Breast epithelium (tissue), 4 donors: ENCODE measurements at places on chromosomes 5 and 9.

DNA sequence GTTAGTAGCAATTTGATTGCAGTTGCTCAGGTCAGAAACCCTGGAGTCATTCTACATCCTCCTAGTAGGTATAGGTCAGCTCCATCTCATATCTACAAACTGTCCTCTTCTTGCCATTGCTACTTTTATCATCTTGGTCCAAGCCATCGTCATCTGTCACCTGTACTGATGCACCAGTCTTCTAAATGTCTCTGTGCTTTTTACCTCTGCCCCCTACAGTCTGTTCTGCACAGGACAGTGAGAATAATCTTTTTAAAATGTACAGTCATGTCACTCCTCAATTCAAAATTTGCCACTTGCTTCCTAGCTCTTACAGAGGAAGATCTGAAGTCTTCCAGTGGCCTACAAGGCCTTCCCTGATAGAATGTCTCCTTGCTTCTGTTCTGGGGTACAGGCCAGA lies 6.8 kb downstream of the NNT start:
- no peaks in the 10 kb centered on the region for H3K36me3 ChIP-seq
- no peak overlapping the region for H3K27ac ChIP-seq
- no peak overlapping the region for H3K4me3 ChIP-seq

DNA sequence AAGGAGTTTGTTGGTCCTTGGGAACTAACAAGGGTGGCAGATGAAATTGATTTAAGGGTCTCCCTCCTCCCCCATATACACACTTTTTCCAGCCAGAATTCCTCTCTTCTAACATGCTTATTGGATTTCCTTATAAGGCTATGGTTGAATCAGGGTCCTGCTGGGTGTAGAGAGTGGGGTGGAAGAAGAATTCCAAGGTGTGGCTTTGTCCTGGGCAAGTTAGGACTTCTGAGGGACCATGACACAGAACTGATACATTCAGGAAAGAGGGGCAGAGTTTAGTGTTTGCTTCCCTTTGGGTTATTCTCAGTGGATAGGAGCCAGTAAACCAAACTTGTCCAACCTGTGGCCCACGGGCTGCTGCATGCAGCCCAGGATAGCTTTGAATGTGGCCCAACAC lies 116.5 kb downstream of the SNX18 start:
- DNase-seq = no peak
- no peaks in the 10 kb centered on the region for H3K36me3 ChIP-seq
- no peak overlapping the region for H3K4me3 ChIP-seq
- H3K4me1 ChIP-seq = no peaks in the 10 kb centered on the region
- no peak overlapping the region for H3K27ac ChIP-seq
- no peaks in the 10 kb centered on the region for H3K27me3 ChIP-seq

DNA sequence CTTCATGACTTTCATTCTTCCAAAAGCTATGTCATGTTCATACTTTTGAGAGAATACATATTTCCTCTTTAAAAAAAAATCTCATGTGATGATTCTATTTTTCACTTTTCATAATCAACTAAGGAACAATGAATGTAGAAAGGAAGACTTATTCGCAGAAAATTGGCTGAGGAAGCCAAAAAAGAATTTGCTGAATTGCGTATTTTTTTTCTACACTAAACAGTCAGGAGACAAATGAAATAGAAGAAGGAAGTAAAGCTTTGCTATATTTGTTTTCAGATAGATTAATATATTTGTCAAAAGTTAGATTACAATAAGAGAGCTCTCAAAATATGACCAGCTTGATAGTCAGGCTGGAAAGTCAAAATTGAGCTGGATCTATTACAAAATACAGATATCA lies 504.2 kb downstream of the ANXA1 start:
- no peak overlapping the region for H3K4me3 ChIP-seq
- no peak for DNase-seq
- H3K27me3 ChIP-seq = no peaks in the 10 kb centered on the region
- no peaks in the 10 kb centered on the region for H3K4me1 ChIP-seq
- no peaks in the 10 kb centered on the region for H3K36me3 ChIP-seq

DNA sequence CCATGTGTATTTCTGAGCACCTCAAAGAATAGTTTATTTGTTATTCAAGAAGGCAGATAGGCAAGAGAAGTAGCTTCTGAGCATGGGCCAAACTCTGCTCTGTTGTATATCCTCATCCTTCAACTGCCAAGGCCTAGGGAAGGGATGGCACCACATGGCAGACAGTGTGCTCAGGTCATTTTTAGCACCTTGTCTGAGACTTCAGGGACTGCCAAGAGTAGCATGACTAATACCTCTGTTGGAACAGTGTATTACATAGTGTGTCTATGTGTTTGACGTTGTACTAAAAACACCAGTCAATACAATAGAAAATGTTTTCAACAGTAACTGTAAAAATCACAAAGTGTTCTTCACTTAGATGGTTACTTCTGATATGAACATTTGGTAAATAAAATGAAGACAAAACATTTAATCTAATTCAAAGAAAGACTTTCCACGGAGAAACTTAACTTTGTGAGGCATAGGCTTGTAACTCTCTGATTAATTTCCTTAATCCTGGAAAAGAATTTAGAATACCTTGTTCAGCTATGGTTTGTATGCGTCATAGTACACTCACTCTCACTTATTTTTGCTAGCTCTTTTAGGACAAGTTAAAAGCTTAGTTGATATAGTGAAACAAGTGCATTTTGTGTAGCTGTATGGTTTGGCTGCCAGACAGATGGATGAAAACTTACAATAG lies 318.4 kb upstream of the RIOK2 start:
- DNase-seq = no peak
- no peak overlapping the region for H3K4me3 ChIP-seq
- H3K27me3 ChIP-seq = no peaks in the 10 kb centered on the region

DNA sequence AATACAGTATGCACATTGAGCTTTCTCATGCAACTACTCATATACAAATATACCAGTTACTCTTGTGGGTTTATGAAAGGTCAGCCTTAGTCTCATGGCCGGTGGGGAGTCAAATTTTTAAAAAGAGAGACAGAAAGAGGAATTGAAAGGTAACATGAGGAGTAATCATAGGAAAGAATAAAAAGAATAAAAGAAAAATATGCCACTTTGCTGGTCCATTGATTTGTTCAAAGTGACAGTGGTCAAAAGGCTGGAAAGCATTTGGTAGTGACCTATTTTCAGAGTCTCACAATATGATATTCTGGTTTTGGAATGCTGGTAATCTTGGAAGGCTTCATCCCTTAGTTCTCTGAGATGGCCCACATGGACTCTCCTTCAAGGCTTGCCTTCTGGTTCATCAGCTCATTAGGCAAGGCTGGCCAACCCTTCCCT lies 67.0 kb downstream of the ZNF366 start:
- H3K27me3 ChIP-seq = no peaks in the 10 kb centered on the region
- no peak overlapping the region for H3K4me3 ChIP-seq
- DNase-seq = no peak

DNA sequence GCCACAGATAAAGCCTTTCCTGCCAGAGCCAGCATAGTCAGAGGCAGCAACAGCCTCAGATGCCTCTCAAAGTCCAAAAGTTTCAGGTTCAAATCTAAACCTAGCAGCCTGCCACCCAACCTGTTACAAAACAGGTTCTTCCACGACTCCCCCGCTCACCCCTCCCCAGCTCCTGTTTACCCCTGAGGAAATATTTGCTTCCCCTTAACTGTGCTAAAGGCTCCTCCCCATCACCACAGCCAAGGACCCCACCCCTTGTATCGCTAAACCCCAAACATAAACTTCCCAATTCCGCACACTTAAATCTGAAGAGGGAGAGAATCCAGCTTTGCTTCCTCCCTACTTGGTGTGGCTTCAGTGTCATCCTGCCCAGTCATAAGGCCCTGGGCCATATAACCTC lies 15.4 kb upstream of the VDAC1 start:
- H3K36me3 ChIP-seq = no peaks in the 10 kb centered on the region
- no peak for DNase-seq
- peaks cover 5% of the 10 kb centered on the region for H3K4me1 ChIP-seq
- no peak overlapping the region for H3K4me3 ChIP-seq

DNA sequence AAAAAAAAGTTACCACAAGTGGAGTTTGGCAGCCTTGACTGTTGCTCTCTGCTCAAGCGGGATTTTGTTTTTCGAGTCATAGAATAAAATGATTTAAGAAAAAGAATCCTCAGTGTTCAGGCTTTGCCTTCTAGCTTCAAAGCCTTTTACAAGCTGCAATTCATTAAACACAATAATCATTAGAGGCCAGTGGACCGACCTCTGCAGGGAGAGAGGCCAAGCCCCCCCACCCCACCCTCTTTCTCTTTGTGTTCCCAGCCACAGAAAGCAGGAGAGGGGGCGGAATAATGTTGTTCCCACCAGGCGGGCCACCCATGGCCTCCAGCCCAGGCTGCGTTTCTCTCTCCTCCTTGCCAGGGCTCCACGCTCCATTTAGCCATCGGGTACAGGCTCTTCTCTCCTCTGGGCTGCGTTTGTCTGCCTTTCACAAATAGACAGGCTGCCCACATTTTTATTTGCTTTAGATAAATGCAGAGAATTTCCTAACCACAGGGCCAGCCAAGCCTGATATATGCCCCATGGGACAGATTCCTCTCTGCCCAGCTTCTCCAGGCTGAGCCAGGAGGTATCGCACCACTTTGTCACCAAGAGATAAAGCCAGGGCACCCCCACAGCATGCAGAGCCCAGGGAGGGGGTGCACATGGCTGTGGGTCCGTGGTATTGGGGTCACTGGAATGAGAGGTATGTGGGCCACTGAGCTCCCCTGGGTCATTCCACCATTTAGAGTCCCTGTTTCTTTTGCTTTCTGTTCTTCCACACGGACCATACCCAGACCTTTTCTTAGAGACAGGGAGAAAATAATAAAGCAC lies 318.8 kb downstream of the PIK3R1 start:
- peak overlapping the region; percentile 49 for H3K4me3 ChIP-seq
- peak overlapping the region; percentile 88 for H3K27ac ChIP-seq
- H3K27me3 ChIP-seq = no peaks in the 10 kb centered on the region
- DNase-seq = no peak

DNA sequence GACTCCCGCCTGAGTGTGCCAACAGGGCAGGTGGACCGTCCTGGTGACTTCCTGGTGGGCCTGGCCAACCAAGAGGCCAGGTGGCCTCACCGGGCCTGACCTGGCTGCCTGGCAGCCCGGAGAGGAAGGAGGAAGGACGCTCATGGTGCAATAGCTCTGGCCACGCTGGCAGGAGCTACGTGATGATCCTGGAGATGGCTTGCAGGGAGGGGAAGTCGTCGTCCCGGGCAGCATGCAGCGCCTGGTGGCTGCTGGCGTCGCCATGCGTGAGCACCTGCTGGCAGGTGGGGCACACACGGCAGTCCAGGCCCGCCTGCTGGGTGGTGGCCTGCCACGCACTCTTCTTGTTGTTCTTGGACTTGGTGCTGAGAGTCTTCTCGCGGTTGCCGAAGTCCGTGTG lies 26.3 kb downstream of the SPATA31C1 start:
- H3K27ac ChIP-seq = no peak overlapping the region
- no peaks in the 10 kb centered on the region for H3K36me3 ChIP-seq
- no peak overlapping the region for H3K4me3 ChIP-seq
- no peaks in the 10 kb centered on the region for H3K27me3 ChIP-seq
- H3K4me1 ChIP-seq = no peaks in the 10 kb centered on the region
- no peak for DNase-seq

DNA sequence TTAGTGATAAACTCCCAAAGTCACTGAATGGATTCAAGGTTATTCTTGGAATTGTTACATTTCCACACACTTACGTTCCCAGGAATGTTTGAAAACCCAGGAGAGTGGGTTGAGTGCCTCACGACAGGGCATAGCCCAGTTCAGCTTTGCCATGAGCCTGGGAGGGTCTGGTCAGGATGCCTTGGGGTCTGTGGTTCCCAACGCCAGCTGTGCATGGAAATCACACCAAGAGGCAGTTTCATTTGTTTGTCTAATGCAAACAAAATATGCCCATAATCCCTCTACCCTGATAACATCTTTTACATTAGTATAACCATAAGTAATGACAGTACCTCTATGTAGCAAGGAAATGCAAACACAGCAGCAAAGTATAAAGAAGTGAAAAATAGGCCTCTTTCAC lies 25.3 kb upstream of the MSX2 start:
- H3K4me3 ChIP-seq = no peak overlapping the region
- H3K27me3 ChIP-seq = peaks cover under 1% of the 10 kb centered on the region
- H3K4me1 ChIP-seq = no peaks in the 10 kb centered on the region

GRCh38 chr5:150561571-150562275 lies 53.8 kb downstream of the NDST1 start:
- no peak for DNase-seq
- no peaks in the 10 kb centered on the region for H3K27me3 ChIP-seq
- H3K36me3 ChIP-seq = no peaks in the 10 kb centered on the region
- peaks cover 4% of the 10 kb centered on the region for H3K4me1 ChIP-seq

- DNase-seq = no peak
- no peak overlapping the region for H3K27ac ChIP-seq
- H3K4me1 ChIP-seq = no peaks in the 10 kb centered on the region
- no peak overlapping the region for H3K4me3 ChIP-seq
- no peaks in the 10 kb centered on the region for H3K36me3 ChIP-seq
These were observed 92.7 kb upstream of the CACNA1B start for GRCh38 chr9:137784641-137785513.

- H3K4me3 ChIP-seq = no peak overlapping the region
- H3K36me3 ChIP-seq = no peaks in the 10 kb centered on the region
- no peaks in the 10 kb centered on the region for H3K27me3 ChIP-seq
- no peaks in the 10 kb centered on the region for H3K4me1 ChIP-seq
These were observed 139.8 kb upstream of the EDIL3 start for GRCh38 chr5:84524491-84524890.

DNA sequence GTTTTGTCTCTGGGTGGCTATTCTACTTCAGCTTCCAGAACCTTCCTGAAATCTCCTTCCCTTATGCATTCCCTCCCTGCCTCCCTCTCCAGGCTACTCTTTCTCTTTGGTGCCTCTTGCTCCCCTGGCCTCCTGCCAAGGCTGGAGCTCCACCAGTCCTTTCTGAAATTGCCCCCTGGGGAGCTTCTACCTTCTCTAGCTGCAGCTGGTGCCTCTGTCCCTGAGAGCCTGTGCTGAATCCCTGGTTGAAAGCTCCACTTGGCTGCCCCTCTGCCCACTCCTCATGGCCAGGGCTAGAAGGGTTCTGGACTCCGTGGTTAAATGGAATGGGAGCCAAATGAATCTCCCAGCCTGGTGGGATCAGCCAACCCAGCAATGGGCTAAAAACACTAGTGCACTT lies 80.1 kb downstream of the COL15A1 start:
- no peak overlapping the region for H3K4me3 ChIP-seq
- no peaks in the 10 kb centered on the region for H3K27me3 ChIP-seq
- DNase-seq = no peak
- H3K36me3 ChIP-seq = no peaks in the 10 kb centered on the region
- H3K4me1 ChIP-seq = no peaks in the 10 kb centered on the region

DNA sequence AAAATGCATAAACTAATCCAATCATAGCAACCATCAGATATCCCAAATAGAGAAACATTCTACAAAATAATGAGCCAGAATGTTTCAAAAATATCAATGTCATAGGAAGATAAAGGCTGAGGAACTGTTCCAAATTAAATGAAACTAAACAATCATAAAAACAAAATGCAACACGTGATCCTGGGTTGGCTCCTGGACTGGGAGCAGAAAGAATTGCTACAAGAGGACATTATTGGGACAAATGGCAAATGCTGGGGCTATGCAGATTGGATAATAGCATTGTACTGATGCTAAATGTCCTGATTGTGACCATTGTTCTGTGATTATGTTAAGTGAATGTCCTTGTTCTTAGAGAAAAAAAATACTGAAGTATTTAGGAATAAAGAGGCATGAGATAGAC lies 54.2 kb upstream of the AKNA start:
- H3K4me1 ChIP-seq = no peaks in the 10 kb centered on the region
- no peak overlapping the region for H3K27ac ChIP-seq
- H3K4me3 ChIP-seq = no peak overlapping the region
- no peak for DNase-seq

- no peaks in the 10 kb centered on the region for H3K36me3 ChIP-seq
- no peaks in the 10 kb centered on the region for H3K4me1 ChIP-seq
- no peak for DNase-seq
- H3K27me3 ChIP-seq = no peaks in the 10 kb centered on the region
These were observed 4.3 kb downstream of the CD14 start for GRCh38 chr5:140628711-140629110.

- no peaks in the 10 kb centered on the region for H3K4me1 ChIP-seq
- H3K27ac ChIP-seq = no peak overlapping the region
- no peaks in the 10 kb centered on the region for H3K27me3 ChIP-seq
These were observed 24.2 kb downstream of the GALNT12 start for GRCh38 chr9:98831696-98832095.
